ENCODE measurements at places on chromosomes 4 and X.
A peak's percentile ranks its signal among the peaks of the same experiment; 100 is the strongest.

- no peak for DNase-seq
Measured at GRCh38 chrX:3815896-3816664, 102.6 kb upstream of the PRKX start.

- DNase-seq = no peak
Measured at GRCh38 chr4:44494810-44495701, 46.4 kb upstream of the KCTD8 start.

DNA sequence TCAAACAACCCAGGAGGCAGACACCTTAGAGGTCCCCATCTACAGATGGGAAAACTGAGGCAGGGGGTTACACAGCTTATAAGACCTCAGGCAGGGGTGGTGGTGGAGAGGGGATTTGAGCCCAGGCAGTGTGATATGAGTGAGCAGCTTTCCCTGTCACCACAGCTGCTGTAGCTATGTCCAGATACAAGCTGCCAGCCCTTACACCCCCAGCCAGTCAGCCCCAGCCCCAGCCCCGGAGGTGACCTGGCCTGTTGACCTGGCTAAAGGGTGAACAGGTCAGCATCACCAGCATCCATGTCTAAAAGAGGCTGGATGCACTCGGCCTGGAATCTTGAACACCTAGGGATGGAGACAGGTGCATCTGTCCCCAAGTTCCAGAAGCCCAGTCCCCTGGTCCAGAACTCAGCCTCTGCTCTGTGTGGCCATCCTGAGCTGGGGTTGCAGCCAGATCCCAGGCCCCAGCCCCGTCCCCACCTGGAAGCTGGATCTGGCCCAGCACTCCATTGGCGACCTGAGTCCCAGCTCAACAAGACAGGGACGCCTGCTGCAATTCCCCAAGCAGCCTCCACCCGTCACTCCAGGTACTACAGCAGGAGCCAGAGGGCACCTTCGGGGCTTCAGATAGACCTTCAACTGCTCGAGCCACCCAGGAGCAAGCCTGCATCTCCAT is 89.5 kb downstream of the JAKMIP1 start:
- DNase-seq = no peak

GRCh38 chr4:31538877-31539276 is 818.7 kb downstream of the PCDH7 start:
- no peak for DNase-seq

- peak; percentile 28 for DNase-seq
Measured at GRCh38 chr4:88211473-88212252, 53.2 kb upstream of the ABCG2 start.

DNA sequence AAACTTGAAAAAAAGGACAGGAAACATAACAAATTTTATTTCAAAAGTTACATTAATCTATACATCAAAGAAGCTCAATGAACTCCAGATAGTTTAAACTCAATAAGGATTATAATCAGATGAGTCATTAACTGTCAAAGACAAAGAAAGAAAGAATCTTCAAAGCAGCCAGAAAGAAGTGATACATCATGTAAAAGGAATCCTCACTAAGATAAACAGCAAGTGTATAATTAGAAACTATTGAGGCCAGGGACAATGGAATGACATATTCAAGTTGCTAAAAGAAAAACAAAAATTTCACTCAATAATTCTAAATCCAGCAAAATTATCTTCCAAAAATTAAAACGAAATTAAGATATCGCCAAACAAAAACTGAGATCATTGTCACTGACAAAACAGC is 161.6 kb upstream of the NWD2 start:
- DNase-seq = no peak

DNA sequence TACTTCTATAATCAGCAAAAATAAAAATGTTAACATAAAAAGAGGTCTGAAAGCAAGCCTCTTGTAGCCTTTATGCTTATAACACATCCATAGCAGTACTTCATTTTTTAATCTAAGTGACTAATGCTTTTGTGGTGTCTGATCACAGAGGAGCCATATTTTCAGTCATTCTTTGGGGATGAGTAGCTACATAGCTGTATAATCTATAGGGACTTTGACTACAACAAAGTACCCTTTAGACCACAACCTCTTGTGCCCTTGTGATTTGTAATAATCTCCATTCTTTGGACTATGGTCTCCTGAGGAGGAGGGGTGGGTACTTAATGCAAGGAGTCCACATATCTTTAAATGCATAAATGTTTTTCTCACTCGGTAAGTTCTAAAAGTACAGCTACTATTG is 9.6 kb downstream of the DRP2 start:
- DNase-seq = peak; percentile 24

GRCh38 chr4:43242606-43243005 is 350.1 kb downstream of the GRXCR1 start:
- peak; percentile 9 for DNase-seq

DNA sequence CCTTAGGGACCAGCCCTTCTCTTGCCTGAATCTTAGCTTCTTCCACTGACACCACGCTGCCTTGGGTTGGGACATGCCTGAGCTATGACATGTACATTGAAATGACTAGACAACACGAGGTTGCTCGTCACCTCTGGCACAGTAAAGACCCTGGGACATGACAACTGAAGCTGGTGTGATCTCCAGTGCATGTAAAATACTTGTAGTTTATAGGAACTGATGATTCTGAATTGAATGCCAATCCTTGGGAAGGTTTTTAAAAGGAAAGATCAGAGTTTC is 100.7 kb upstream of the PGRMC2 start:
- no peak for DNase-seq

DNA sequence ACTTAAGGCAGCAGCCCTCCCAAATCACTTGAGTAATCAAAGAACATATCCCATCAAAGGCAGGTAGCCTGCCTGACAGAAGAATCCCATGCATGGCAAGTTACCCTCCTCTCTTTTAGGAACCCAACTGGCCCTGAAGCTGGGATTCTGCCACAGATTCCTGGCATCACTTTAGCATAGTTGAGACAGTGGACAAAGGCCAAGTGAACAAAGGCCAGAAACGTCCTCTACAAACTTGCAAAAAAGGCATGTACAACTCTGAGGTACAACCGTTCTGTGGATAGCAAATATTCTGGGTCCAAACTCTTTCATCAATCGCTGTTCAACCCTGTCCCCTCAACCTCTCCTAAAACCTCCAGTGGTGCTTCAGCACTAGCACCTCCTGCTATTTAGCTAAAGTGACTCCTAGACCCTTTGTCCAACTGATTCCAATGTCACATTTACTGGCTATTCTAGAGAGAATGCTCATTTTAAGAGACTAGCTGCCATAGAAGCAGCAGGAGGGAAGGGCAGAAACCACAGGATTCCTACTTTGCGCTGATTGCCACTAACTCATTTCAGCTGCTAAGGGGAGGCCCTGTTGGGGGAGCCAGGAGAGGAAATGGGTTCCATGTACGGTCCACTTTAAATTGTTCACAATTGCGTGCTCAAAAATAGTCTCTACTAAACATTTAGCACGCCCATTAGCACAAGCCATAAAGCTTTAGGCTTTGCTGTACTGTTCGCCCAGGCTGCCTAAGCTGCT is 105.9 kb downstream of the SHROOM4 start:
- DNase-seq = no peak

- no peak for DNase-seq
Measured at GRCh38 chr4:152936446-152937335, 568 bp downstream of the FHDC1 start.

DNA sequence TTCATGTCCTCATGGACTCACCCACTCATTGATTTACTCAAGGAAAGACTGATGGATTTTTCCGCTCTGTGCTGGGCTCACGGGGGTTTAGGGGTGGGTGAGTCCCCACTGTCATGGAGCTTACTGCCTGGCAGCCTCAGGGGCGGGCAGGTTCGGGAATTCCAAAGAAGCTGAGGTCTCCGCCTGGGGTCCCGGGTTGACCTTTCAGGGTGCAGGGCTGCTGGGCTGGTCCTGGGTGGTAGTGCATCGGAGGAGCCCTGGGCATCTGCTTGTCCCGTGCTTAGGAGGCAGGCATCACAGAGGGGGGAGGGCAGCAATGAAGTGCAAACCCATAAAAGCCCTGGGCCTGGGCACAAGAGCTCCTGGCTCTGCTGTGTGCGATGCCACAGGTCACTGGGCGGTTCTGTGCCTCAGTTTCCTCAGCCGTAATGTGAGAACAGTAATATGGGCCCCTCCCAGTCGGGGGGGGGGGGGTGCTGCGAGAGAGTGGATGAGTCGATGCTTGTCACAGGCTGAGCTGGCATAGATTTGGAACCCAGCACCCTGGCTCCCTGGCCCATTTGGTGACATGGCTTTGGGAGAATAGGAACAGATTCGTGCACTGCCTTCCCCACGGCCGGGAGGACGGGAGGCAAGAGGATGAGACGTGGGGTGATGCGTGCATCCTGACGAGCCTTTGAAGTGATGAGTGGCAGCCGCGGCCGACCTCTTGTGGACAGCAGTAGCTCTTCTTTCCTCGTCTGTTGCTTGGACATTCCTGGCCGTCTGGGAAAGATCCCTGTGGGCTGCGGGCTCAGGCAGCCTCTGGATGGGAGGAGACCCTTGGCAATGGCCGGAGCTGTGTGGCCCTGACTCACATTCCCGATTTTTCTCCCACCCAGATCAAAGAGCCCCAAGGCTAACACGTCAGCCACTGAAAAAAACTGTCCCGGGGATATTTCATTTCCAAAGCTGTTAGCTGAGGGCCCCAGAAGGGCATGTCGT is 42.0 kb downstream of the PSAPL1 start:
- DNase-seq = peak; percentile 28

DNA sequence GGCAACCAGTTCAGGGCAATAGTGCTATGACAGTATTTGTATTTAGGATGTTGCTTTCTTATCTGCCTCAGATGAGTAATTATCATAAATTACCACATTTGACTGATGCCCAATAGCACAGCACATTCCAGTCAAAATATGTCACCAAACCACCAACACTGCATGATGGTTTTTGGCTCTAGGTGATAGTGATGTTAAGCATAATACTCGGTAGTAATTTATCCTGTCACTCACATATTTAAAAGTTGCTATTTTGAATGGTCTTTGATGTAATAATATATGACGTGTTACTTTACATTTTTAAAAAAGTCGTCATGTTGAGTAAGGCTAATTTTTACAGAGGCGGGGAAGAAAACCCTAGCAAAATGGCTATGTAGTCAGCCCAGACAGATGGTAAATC is 42.5 kb downstream of the UNC5C start:
- DNase-seq = peak; percentile 19

DNA sequence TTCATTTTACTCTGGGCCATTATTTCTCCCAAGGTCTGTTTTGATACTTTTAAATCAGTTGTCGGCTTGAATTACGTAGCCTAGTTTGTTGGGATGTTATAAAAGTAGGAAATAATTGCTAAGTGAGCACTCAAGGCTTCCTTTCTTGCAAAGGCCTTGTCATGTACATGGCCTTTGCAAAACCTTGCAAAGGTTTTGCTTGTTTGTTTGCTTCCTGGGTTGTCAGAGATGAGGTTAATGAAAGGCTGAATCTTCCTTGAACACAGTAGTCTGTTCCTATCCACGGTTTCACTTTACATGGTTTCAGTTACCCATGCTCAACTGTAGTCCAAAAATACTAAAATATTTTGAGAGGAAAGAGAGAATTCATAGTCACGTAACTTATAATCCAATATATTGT is 113.5 kb downstream of the NAA11 start:
- no peak for DNase-seq

Data from astrocyte of the cerebellum (primary cell).